ENCODE measurements at places on chromosomes 5 and 9. TPM values are rescaled to one million over a fixed set of nuclear protein-coding genes. Genes with fewer than 3 reads are reported as not detected.

DNA sequence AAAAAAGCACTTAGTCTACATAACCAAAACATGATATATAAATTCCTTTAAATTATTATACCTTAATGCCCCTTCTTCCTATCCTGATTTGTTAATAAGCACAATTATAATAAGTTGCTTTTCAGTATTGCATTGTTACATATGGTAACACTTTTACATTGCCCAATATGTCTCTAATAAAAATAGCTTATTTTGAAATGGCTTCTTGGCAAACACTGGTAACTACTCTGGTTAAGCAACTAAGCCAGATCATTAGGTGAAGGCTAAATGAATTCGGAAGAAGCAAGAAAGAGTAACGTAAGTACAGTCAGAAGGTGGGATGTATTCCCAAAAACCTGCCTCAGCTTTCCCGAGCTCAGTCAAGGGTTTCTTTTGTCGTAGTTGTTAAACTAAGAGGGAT is 85.3 kb downstream of the TTC39B start:
- no peak for DNase-seq
- H3K27me3 ChIP-seq: no peaks in the 10 kb centered on the region
- no peak overlapping the region for H3K27ac ChIP-seq
- H3K4me1 ChIP-seq: no peaks in the 10 kb centered on the region
- no peak overlapping the region for H3K4me3 ChIP-seq

GRCh38 chr5:155485386-155485785 is 471.8 kb downstream of the KIF4B start:
- H3K36me3 ChIP-seq: no peaks in the 10 kb centered on the region
- no peaks in the 10 kb centered on the region for H3K4me1 ChIP-seq
- no peak for DNase-seq
- H3K27me3 ChIP-seq: no peaks in the 10 kb centered on the region
- no peak overlapping the region for H3K27ac ChIP-seq

GRCh38 chr5:149930749-149931574 is 13.6 kb downstream of the PDE6A start:
- no peak overlapping the region for H3K4me3 ChIP-seq
- DNase-seq: no peak
- peaks cover 24% of the 10 kb centered on the region for H3K27me3 ChIP-seq
- H3K36me3 ChIP-seq: no peaks in the 10 kb centered on the region
- H3K4me1 ChIP-seq: peaks cover 3% of the 10 kb centered on the region
- H3K27ac ChIP-seq: no peak overlapping the region

The LCN15 gene
- not detected for total RNA-seq

All from activated naive CD8-positive, alpha-beta T cell treated with anti-CD3 and anti-CD28 coated beads, Interleukin-2, amount 10 ng/mL, durations not matched to agents 7 days and 5 days (primary cell).